ENCODE measurements at places on chromosomes 13 and 19.
A peak's percentile ranks its signal among the peaks of the same experiment; 100 is the strongest.

- no peak for DNase-seq
Observed at GRCh38 chr13:50627111-50627510, 216.4 kb downstream of the DLEU7 start.

GRCh38 chr13:35136585-35136984, 194.5 kb downstream of the NBEA start:
- no peak for DNase-seq

GRCh38 chr19:6273701-6274601, 5.8 kb downstream of the MLLT1 start:
- no peak for DNase-seq

GRCh38 chr19:4495471-4495870, 22.8 kb downstream of the PLIN4 start:
- no peak for DNase-seq

- DNase-seq = no peak
Observed at GRCh38 chr13:109154546-109154945, 525.1 kb downstream of the MYO16 start.

- DNase-seq = no peak
Observed at GRCh38 chr13:80957019-80957655, 616.2 kb upstream of the SPRY2 start.

GRCh38 chr13:93227280-93227877, 772 bp downstream of the GPC6 start:
- DNase-seq = no peak

DNA sequence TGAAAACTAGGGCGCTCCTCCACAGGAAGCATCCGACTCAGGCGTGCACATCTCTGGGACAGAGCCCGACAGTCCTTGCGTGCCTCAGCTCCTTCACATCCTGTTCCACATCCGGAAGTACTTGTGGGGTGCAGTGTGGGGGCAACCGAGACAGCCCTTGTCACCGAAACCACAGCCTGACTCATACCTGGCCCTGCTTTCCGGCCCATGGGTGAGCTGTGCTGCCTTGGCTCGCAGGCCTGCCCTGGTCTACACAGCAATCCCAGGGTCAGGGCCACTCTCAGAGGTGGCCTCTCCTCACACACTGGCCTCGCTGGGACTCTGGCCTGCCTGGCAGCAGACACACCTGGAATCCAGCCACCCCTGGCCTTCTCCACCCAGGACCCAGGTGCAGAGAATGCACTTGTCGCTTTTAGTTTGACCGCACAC, 100.4 kb downstream of the STK24 start:
- peak; percentile 72 for DNase-seq

DNA sequence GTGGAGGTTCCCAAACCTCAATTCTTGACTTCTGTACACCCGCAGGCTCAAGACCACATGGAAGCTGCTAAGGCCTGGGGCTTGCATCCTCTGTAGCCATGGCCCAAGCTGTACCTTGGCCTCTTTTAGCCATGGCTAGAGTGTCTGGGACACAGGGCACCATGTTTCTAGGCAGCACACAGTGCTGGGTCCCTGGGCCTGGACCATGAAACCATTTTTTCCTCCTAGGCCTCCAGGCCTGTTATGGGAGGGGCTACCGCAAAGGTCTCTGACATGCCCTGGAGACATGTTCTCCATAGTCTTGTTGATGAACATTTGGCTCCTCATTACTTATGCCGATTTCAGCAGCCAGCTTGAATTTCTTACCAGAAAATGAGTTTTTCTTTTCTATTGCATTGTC, 701.4 kb downstream of the FGF9 start:
- DNase-seq = no peak

GRCh38 chr19:44498988-44499387, 1.3 kb downstream of the ZNF180 start:
- no peak for DNase-seq

DNA sequence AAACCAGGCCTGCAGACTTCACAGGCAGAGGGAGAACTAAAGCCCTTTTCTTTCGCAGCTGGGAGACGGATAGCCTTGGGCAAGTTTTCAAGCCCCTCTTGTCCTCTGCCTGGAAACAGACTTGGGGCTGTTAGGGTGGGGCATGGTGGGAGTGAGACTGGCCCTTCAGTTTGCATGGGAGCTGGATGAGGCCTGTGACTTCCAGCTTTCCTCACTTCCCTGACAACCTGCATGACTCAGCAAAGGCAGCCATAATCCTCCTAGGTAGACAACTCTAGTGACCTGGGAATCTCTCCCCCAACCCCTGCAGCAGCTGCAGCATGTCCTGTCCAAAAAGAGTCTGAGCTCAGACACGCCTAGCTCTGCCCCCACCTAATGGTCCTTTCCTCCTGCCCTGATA, 93.0 kb downstream of the POSTN start:
- no peak for DNase-seq

- DNase-seq = no peak
Observed at GRCh38 chr19:57620673-57621348, 6.8 kb downstream of the ZNF134 start.

- DNase-seq = no peak
Observed at GRCh38 chr19:10473192-10473591, 30.0 kb downstream of the KEAP1 start.

DNA sequence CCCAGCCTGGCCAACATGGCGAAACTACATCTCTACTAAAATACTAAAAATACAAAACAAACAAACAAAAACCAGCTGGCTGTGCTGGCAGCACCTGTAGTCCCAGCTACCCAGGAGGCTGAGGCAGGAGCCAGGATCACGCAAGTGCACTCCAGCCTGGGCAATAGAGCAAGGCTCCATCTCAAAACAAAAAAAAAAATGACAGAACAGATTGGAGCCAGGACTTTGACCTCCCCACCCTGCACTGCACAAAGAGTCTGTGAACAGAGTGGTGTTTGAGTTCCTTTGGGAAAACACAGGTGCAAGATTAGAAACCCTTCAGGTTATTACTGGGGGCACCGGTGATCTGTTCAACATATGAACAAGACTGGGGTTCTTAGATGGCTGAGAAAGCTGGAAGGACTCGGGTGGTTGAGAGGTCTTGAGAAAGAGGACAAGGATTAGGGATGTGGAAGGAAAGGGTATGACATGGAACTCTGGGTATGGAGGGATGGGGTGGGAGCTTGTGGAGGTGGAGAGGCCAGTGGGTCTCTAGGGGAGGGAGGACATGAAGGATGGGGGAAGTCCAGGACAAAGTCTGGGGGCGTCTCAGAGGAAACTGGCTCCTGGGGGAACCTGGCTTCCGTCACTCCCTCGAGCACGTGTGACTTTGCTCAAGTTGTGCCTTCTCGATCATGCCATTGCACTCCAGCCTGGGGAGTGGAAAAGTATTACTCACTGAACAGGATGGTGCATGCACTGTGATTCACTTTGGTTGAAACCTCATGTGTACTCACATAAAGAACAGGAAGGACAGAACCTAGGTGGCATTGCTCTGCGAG, 25.9 kb downstream of the RCN3 start:
- DNase-seq = no peak

- DNase-seq = no peak
Observed at GRCh38 chr13:23510979-23511735, 59.1 kb upstream of the TNFRSF19 start.

- DNase-seq = no peak
Observed at GRCh38 chr13:110151462-110151861, 155.5 kb downstream of the COL4A1 start.

DNA sequence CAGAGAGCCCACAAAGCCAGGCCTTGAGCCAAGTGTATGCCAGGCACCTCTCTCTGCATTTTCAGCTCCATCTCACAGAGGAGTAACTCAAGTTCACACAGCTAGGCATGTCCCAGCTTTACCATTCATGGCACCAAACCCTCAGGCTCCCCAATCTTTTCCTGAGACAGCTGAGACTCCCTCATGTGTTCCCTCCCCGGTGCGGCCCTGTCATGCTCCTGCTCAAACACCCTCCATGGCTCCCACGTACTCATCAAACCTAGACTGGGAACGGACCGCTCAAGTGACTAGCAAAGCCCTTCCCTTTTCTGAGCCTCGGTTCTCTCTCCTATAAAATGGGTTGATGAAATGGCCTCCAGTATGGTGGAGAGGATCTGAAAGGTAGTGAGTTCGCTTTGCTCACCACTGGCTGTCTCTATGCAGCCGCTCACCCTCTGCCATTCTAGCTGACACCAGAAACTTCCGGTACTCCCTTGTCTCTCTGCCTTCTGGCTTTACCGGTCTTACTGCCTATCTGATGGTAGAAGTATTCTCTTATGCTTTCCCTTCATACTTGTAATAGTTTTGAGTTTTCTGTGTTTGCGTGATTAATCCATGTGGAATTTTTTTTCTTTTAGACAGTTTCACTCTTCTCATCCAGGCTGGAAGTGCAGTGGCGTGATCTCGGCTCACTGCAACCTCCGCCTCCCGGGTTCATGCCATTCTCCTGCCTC, 7.8 kb upstream of the SLC44A2 start:
- no peak for DNase-seq

DNA sequence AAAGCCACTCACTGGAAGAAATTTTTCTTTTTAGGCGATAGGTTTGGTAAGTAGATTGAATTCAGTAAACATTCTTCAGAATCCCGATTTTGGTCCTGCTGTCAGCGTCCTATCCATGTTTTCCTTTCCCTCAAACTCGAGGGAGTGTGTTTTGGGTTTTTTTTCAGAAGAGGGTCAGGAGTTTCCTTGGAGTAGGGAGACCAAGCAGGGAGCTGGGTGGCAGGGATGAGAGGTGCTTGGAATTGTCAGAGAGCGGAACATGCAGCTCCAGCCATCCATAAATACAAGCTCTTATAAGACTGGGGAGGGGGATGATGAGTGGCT, 1.6 kb upstream of the PCDH8 start:
- DNase-seq = no peak

DNA sequence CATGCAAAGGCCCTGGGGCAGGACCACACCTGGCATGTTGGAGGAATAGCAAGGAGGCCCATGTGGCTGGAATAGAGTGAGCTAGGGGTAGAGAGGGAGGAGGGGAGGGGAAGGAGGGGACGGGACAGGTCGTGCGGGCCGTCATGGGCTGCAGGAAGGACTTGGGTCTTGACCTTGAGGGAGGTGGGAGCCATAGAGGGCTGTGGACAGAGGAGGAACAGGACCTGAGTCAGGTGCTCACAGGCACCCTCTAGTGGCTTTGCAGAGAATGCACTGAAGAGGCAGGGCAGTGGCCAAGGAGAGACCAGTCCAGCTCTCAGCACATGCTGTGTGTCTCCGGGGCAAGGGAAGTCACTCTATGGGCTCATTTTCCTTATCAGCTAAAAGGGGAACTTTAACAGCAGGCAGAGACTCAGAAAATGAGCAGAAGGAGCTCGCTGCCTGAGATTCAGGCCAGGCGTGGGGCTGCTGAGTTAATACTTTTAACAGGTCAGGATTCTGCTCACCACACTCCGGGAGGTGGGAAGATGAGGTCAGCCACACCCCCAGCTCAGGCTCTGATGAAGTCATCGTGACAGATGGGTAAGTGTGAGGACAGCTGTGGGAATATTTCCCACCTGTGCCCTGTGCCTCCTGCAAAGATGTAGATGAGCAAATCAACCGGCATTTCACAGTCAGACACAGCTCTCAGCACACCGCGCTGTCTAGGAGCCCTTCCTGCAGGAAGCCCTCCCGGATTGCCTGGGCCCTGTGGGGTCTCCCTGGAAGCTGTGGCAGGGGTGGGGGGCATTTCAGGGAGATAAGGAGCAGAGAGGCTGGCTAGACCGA, 6.0 kb upstream of the TNFAIP8L1 start:
- DNase-seq = peak; percentile 24

All from stimulated activated CD4-positive, alpha-beta T cell treated with anti-CD3 and anti-CD28 coated beads, Interleukin-12 subunit alpha, Interleukin-12 subunit beta, amount 100 ng/mL, for 4 hours (primary cell).